ENCODE measurements at places on chromosomes 12 and 14.

GRCh38 chr12:122893208-122894153 lies 2.4 kb downstream of the VPS37B start:
- peak; percentile 69 for DNase-seq

- peak; percentile 93 for DNase-seq
Observed at GRCh38 chr14:100533656-100534485, 53.3 kb downstream of the BEGAIN start.

DNA sequence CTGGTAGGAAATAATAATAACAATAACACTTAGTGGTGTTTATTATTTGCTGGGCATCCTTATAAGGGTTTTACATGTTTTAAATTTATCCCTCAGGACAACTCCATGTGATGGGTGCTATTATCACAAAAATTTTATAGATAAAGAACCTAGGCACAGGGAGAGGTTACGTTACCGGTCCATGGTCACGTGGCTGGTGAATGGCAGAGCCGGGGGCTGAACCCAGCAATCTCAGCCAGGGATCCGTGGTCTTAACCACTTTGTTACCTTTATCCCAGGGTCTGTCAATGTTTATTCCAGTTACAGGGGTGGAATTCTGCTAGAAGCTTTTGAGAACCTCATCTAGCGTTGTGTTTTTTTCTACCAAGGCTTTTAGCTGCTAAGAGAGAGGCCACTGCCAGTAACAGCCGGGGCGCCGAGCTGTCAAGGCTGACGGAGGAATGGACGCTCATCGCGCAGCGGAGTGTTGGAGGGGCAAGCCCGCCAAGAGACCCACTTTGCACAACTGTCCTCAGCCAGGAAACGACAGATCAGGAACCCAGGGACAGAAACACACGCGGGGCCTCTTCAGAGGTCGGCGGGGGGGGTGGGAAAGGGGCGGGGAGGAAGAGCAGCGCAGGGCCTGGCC lies 418 bp downstream of the AMN1 start:
- DNase-seq: peak; percentile 61

- DNase-seq: no peak
Observed at GRCh38 chr14:83042858-83043257, 1509.2 kb upstream of the SEL1L start.

GRCh38 chr12:63999853-64000252 lies 155.4 kb downstream of the SRGAP1 start:
- DNase-seq: no peak

- no peak for DNase-seq
Observed at GRCh38 chr12:46403719-46404070, 31.1 kb upstream of the SLC38A2 start.

GRCh38 chr14:103228866-103229265 lies 105.2 kb upstream of the EIF5 start:
- DNase-seq: no peak

Measured in left lobe of liver (tissue), 2 donors.